Hippocampal formation (tissue), 2 donors: ENCODE measurements at places on chromosomes 6 and 20.

DNA sequence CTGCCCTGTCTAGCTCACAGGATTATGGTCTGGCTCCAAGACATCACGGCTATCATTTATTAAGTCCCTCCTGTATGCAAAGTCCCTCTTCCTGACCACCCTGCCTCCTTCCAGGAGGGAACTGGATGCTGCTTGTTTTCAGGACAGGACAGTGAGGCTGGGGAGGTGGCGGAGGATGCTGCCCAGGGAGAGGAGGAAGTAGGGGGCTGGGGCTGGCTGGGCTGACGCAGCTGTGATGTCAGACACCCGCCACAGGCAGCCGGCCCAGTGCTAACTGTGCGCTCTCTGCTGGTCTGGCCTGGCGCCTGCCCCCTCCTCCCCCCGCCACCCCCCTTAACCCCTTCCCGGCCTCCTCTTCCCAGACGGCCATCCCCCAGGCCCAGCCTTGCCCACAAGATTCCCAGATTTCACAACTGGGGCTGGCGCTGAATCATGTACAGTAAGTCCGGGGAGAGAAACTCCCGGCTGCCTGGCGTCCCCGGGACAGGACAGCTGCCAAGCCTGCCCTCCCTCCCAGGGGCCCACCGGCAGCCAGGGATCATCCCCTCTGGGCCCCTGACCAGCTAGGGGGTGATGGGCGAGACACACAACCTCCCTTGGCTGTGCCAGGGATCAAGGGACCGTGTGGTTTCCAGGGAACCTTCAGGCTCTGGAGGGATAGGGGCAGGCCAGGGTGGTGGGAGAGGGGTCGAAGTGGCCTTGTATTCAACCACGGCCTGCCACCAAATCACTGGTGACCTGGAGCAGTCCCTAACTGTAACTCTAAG lies 118.1 kb downstream of the CEBPB start:
- peak; percentile 43 for DNase-seq

DNA sequence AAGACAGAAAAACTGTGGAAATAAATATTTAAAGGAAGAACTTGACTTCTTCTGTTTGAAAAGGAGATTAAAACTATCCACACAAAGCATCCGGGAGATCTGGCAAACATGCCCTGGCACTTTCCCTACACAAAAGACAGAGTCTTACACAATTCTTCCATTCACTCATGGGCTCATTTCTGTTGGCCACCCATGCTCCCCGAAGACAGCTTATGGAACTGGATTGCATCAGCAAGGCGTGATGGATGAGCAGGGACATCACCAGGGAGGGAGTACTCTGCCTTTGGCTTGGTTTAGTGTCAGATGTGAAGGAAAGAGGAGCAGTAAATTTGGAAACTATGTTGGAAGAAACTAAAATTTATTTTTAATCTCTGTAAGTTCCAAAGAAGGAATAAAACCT lies 379.3 kb downstream of the CD109 start:
- DNase-seq, result no peak

GRCh38 chr6:135974426-135974825 lies 122.9 kb downstream of the PDE7B start:
- DNase-seq, result no peak

- no peak for DNase-seq
Measured at GRCh38 chr20:47754388-47754715, 30.9 kb downstream of the SULF2 start.

GRCh38 chr20:37511610-37512275 lies 9.3 kb upstream of the NNAT start:
- DNase-seq, result no peak

- no peak for DNase-seq
Measured at GRCh38 chr6:72272958-72273357, 348.9 kb upstream of the KCNQ5 start.

- DNase-seq, result no peak
Measured at GRCh38 chr6:36505744-36506534, 41.3 kb downstream of the STK38 start.

- no peak for DNase-seq
Measured at GRCh38 chr6:144298194-144298593, 13.1 kb downstream of the UTRN start.

DNA sequence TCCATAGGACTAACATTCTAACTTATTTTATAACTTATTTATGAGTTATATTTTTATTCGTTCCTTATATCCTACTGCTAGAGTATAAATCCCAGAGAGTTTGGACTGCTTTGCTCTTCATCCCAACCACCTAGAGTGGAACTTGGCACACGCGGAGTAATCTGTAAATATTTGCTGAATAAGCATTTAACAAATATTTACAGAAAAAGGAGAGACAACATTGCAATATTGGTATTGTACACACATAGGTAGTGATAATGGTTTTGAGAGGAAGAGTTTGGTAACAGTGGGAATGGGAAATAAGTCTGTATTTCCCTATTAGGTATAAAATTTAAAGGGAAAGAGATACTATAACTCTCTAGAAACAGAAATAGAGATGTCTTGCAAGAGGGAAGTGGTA lies 634.8 kb upstream of the CITED2 start:
- DNase-seq, result no peak

DNA sequence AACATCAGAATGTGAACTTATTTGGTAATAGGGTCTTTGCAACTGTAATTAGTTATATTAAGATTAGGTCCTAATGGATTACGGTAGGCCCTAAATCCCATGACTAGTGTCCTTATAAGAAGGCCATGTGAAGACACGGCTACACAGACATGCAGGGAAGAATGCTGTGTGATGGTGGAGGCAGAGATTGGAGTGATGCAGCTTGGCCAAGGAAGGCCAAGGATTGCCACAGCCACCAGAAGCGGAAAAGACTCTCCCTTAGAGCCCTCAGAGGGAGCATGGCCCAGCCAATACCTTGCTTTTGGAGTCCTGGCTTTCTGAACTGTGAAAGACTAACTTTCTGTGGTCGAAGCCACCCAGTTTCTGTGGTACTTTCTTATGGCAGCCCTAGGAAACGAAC lies 9.7 kb upstream of the SMIM13 start:
- DNase-seq, result no peak

- no peak for DNase-seq
Measured at GRCh38 chr20:14960831-14961230, 623.4 kb upstream of the FLRT3 start.

- no peak for DNase-seq
Measured at GRCh38 chr6:44800171-44800783, 412.8 kb downstream of the CDC5L start.

- no peak for DNase-seq
Measured at GRCh38 chr6:49637350-49637731, 702 bp upstream of the RHAG start.

DNA sequence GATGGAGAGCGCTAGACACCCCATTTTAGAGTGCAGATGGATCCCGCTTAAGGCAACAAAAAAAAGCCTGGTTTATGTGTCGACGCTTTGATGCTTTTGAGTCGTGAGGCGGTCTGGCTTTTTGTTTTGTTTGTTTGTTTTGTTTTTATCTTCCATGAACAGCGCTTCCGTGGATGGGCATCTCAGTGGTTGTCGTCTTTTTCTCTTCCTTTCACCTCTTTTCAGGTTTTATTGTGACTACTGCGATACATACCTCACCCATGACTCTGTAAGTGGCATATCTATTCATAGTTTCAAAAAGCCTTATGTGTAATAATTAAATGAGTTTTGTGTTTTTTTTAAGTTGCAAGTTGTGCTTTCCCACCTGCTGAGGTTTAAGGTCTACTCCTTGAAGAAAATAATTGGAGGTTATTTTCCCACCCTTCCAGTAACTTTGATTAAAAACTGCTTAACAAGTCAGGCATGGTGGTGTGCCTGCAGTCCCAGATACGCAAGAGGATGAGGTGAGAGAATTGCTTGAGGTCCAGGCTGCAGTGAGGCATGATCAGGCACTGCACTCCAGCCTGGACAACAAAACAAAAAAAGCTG lies 476 bp downstream of the SNRPC start:
- DNase-seq, result no peak

GRCh38 chr20:37209661-37210314 lies 30.4 kb upstream of the MROH8 start:
- DNase-seq, result no peak

GRCh38 chr20:13822459-13822858 lies 37.6 kb downstream of the NDUFAF5 start:
- DNase-seq, result no peak

- no peak for DNase-seq
Measured at GRCh38 chr6:9583753-9584352, 831.0 kb downstream of the TFAP2A start.

- DNase-seq, result no peak
Measured at GRCh38 chr6:132607544-132608233, 16.4 kb downstream of the TAAR2 start.

DNA sequence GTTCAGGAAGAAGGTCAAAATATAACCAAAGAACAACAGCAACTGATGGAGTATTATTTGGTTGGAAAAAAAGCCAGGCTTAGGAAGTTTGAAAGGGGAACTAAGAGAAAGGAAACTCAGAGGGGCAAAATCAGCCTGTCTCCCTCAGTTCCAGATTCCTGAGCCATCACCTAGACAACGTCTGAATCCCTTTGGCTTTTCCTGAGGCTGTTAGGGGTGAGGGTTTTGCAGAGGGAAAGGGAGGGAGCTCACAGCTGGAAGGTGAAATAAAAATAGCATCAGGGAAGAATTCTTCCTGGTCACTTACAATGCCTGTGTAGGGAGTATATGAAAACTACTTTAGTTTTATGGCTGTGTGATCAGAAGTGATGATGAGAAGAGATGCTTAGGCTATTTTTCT lies 100.5 kb downstream of the SOBP start:
- DNase-seq, result no peak

- DNase-seq, result no peak
Measured at GRCh38 chr20:44990957-44991356, 24.6 kb downstream of the STK4 start.

DNA sequence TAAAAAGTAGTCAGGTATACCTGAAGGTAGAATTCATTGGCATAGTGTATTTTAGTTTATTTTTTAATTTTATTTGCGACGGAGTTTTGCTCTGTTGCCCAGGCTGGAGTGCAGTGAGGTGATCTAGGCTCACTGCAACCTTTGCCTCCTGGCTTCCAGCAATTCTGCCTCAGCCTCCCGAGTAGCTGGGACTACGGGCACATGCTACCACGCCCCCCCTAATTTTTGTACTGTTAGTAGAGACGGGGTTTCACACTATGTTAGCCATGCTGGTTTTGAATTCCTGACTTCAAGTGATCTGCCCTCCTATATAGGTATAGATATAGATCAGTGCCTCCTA lies 102.8 kb upstream of the PRSS16 start:
- DNase-seq, result no peak

DNA sequence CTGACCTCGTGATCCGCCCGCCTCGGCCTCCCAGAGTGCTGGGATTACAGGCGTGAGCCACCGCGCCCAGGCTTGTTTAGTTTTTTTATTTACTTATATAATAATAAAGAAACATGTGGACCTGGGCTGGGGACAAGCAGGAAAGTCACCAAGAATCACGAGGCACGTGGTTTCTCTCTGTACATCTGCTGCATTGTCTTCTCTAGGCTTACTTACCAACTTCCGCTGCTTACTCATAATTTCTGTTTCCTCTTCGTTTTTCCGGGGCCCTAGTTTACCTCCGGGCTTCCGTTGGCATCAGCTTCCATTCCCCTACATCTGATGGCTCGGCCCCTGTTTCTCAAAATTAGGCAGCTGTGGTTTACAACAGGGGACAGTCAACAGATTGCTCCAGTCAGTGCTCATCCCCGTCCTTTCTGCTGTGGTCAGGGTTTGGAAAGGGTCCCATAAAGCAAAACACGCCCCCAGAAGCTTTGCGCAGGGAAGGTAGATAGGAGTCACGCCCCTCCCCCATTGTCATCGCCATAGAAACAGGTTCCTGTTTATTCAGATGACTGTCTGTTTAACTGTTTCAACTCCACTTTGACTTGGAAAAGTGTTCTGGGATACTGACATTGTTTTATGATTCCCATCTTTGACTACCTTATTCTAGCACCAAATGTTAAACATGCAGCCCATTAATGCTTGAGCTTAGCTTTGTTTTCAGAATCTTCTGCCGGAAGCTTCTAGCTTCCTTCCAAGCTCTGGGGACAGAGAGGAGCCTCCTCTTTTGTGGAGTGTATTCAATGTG lies 31.9 kb upstream of the TXLNB start:
- DNase-seq, result no peak

DNA sequence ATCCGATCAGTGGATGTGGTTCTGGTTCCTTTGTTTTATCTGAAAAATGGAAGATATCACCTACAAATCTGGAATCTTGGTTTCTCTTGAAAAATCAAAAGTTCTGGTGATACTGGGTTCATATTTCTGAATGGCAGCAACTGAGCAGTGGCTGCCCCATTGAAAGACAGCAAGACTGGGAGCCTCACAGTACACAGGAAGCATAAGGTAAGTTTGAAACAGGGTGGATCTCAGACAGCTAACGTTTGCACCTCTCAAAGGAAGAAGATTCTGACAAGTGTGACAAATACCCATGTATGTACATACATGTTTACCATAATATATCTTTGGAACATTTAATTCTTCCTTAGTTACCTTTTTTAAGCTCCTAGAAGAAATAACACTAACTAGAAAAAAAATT lies at the start of gene SAMD3:
TSS of gene SAMD3 (minus strand) at position 177 of the 400 bp plus-strand sequence. CDS start 7,678 bp downstream, outside the sequence.
- DNase-seq, result no peak

DNA sequence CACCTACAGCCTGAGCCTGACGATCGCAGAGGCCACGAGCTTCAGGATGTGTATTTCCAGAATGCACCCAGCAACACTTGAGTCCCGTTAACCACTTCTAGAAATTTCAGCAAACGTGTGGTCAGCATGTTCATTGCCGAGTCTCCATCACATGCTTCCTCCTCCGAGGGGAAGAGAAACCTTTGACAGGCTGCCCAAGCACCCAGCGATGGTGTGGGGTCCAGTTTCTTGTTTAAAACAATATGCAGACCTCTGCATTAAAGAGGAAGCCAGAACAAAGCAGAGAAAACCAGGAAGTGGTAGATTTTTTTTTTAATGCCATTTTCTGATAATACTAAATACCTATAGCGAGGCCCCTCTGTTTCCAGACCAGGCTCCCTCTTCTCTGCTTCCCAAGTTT lies 71.9 kb downstream of the GNAS-AS1 start:
- no peak for DNase-seq

- no peak for DNase-seq
Measured at GRCh38 chr6:11366183-11366933, 133.9 kb upstream of the NEDD9 start.

DNA sequence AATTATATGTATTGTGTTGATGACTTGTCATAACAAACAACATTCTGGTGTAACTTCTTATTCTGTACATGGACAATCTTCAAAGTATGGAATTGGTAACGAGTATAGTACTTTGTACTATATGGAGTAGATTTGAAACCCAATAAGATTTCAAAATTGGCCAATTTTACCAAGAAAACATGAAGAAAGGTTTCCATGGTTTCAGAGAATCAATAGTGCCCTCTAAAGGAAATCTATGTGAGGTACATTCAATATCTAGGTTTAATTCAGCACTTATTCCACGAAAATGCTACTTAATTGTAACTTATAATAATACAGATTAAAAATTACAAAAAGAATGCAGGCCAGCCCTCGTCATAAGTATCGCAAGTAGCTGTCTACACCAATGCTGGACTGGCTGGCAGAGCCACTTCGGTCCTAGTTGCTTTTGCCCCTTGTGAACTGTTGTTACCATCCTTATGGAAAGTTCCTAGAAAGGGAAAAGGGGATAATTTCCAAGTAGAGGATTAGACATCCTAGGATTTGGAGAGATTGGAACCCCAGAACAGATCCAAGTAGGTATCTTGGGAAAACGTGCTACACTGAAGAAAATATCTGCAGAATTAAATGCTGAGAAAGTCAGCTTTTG lies 70.9 kb downstream of the LCA5 start:
- no peak for DNase-seq

- no peak for DNase-seq
Measured at GRCh38 chr20:48350313-48350988, 477.3 kb downstream of the PREX1 start.

- DNase-seq, result no peak
Measured at GRCh38 chr6:170200458-170200891, 90.4 kb downstream of the DLL1 start.
